ENCODE measurements at places on chromosomes 5 and 9.

GRCh38 chr9:91898451-91899218 is 51.4 kb downstream of the ROR2 start:
- peaks cover 86% of the 10 kb centered on the region for H3K4me1 ChIP-seq
- H3K27me3 ChIP-seq, result no peaks in the 10 kb centered on the region
- H3K4me3 ChIP-seq, result no peak overlapping the region
- DNase-seq, result no peak
- H3K36me3 ChIP-seq, result no peaks in the 10 kb centered on the region
- no peak overlapping the region for H3K27ac ChIP-seq

DNA sequence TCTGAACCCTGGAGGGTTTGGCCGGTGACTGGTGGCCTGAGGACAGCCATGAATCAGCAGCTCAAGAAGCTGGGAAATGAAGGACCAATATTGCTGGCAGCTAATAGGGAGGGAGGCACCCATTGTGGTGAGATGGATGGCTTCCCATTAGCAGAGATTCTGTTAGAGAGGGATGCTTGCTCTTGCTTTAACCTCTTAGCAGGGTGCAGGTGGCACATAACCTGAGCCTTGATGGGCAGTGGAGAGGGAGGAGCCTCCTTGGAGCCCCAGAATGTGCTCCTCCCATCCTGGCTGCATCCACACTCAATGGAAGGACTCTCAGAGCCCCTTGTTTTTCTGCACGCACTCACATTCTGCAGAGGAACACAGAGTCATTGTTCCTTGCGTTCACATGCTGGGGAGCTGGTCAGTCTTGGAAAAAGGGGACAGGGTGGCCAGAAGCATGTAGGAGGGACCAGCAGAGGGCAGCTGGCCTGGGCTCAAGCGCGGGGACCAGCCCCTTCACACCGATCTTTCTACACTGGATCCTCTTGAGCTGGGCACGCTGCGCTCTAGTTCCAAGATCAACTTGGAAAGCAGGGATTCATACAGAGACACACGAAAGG is 161.8 kb downstream of the MED10 start:
- no peak for DNase-seq
- H3K4me1 ChIP-seq, result no peaks in the 10 kb centered on the region
- H3K4me3 ChIP-seq, result no peak overlapping the region
- H3K27ac ChIP-seq, result no peak overlapping the region

- no peaks in the 10 kb centered on the region for H3K27me3 ChIP-seq
- no peak overlapping the region for H3K4me3 ChIP-seq
- H3K27ac ChIP-seq, result no peak overlapping the region
- H3K36me3 ChIP-seq, result no peaks in the 10 kb centered on the region
Observed at GRCh38 chr5:37851305-37851704, 11.5 kb upstream of the GDNF start.

GRCh38 chr5:151239237-151239861 is 13.6 kb upstream of the GM2A start:
- peak overlapping the region; percentile 52 for H3K4me3 ChIP-seq
- H3K27me3 ChIP-seq, result no peaks in the 10 kb centered on the region
- peak overlapping the region; percentile 70 for H3K27ac ChIP-seq
- H3K36me3 ChIP-seq, result no peaks in the 10 kb centered on the region

DNA sequence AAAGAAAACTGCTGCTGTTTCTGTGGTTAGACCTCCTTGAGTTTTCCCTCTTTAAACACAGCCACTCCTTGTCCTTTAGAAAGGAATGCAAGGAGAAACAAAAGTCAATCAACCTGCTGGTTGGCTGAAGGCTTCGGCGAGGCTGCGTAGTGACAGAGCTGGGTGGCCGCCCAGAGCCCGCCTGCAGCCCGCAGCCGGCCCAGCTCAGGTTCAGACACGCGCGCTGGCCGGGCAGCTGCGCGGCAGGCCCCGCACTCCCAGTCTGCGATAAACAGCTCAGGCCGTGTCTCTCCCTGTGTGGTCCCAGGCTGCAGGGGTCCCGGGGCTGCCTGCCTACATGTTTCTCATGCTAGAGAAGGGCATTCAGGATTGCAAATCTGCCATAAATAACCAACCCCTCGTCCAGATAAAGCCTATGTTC is 115.4 kb downstream of the HSD17B3 start:
- DNase-seq, result no peak
- H3K36me3 ChIP-seq, result no peaks in the 10 kb centered on the region
- no peaks in the 10 kb centered on the region for H3K27me3 ChIP-seq
- H3K27ac ChIP-seq, result peak overlapping the region; percentile 56
- peaks cover 18% of the 10 kb centered on the region for H3K4me1 ChIP-seq
- peak overlapping the region; percentile 1 for H3K4me3 ChIP-seq

DNA sequence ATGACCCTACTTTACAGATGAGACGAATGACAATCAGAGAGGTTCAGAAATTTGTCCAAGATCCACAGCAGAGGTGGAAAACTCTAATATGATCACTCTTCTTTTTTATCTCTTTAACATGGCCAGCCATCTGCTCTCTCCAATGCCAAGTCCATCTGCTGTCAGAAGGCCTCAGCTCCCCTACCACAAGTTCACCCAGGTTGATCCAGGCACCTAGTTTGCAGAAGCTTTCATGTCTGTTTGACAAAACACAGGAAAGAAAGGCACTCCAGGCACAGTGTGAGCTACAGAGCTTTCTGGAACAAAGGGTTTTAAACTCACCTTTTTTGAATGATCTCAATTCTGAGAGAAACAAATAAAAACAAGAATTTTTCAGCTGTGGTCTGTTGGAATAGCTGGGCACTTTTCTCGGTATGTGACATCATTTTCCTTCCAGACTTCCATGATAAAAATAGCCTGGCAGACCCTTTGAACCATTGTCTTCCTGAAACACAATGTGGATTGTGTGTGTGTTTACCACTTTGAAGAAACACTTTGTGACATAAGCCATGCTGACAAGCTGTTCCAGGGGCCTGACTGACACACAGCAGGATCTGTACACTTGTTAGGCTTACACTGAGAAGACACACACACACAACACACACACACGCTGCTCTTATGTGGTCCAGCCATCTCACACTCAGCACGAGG is 214.3 kb downstream of the AGTPBP1 start:
- peaks cover 95% of the 10 kb centered on the region for H3K27me3 ChIP-seq
- H3K4me1 ChIP-seq, result peaks cover 9% of the 10 kb centered on the region

- no peak overlapping the region for H3K4me3 ChIP-seq
- no peak for DNase-seq
- peaks cover 6% of the 10 kb centered on the region for H3K4me1 ChIP-seq
- H3K36me3 ChIP-seq, result no peaks in the 10 kb centered on the region
- H3K27me3 ChIP-seq, result no peaks in the 10 kb centered on the region
Observed at GRCh38 chr9:75996726-75997125, 106.3 kb downstream of the PCSK5 start.

GRCh38 chr9:93574900-93575795 is 1.2 kb upstream of the PHF2 start:
- H3K4me3 ChIP-seq, result peak overlapping the region; percentile 93
- DNase-seq, result no peak
- H3K27me3 ChIP-seq, result no peaks in the 10 kb centered on the region
- peaks cover 29% of the 10 kb centered on the region for H3K4me1 ChIP-seq
- H3K27ac ChIP-seq, result peak overlapping the region; percentile 94

- no peak for DNase-seq
- no peaks in the 10 kb centered on the region for H3K36me3 ChIP-seq
- H3K27me3 ChIP-seq, result no peaks in the 10 kb centered on the region
- H3K4me3 ChIP-seq, result no peak overlapping the region
- H3K4me1 ChIP-seq, result no peaks in the 10 kb centered on the region
Observed at GRCh38 chr9:19748278-19749126, 40.3 kb downstream of the SLC24A2 start.

DNA sequence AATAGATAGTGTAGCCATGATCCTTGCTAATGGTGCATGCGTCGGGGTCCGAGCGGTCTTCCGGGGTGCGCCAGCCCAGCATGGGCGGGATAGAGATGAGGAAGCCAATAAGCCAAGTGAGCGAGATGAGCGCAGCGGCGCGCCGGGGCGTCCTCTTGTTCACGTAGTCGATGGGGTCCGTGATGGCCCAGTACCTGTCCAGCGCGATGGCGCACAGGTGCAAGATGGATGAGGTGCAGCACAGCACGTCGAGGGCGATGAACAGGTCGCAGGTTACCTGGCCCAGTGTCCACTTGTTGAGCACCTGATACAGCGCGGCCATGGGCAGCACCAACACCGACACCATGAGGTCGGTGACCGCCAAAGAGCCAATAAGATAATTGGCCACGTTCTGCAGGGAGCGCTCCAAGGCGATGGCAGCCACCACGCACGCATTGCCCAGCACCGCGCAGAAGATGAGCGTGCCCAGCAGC is 1.1 kb downstream of the HTR1A start:
- no peak for DNase-seq
- no peaks in the 10 kb centered on the region for H3K36me3 ChIP-seq
- no peak overlapping the region for H3K27ac ChIP-seq
- no peaks in the 10 kb centered on the region for H3K4me1 ChIP-seq

- H3K4me1 ChIP-seq, result peaks cover 27% of the 10 kb centered on the region
- H3K4me3 ChIP-seq, result no peak overlapping the region
- no peaks in the 10 kb centered on the region for H3K36me3 ChIP-seq
- no peak for DNase-seq
- H3K27ac ChIP-seq, result no peak overlapping the region
Observed at GRCh38 chr9:98707166-98708102, 1.3 kb downstream of the GABBR2 start.

DNA sequence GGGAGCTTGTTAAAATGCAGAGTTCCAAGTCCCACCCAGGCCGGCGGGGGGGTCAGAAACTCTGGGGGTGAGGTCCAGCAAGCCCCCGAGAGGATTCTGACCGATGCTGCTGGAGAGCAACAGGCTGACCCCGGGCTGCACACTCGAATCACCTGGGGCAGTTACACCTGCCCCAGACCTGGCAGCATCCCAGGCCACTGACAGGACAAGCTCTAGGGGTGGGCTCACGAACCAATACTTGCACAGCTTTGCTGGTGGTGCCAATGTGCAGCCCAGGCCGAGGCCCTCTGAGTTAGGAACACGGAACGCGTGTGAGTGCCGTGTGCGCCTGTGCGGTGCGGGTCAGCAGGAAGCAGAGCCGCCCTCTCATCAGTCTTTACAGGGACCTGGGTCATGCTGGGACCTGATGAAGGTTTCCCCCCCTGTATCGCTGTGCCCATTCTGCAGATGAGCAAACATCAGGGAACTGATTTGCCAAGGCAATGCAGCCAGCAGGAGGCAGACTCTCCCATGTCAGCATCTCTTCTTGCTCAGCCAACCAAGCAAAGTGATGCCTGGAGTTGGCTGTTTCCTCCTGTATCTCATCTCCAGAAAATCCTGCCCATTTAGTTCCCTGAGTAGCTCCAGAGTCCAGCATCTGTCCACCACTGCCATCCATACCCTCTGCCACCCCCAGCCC is 16.3 kb downstream of the FAM163B start:
- H3K4me3 ChIP-seq, result no peak overlapping the region
- H3K4me1 ChIP-seq, result no peaks in the 10 kb centered on the region
- H3K36me3 ChIP-seq, result no peaks in the 10 kb centered on the region

DNA sequence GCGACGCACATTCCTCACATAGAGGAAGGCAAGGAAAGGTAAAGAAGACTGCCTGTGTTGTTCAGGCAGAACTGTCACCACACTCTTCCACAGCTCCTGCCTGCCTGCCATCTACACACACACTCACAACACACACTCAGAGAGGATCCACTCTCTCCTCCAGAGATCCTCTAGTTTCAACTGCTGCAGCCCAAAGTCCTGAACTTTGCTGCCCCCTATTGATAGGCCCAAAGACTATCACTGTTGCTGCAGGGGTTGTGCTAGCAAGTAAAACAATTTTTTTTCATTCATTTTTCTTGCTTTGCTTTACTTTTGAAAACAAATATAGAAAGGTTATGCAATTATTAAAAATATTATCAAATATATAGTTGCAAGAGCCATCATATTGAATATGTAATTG is 5.9 kb upstream of the CFAP90 start:
- H3K27ac ChIP-seq, result no peak overlapping the region
- H3K4me3 ChIP-seq, result no peak overlapping the region
- H3K36me3 ChIP-seq, result peaks cover 45% of the 10 kb centered on the region
- no peaks in the 10 kb centered on the region for H3K27me3 ChIP-seq
- no peaks in the 10 kb centered on the region for H3K4me1 ChIP-seq

DNA sequence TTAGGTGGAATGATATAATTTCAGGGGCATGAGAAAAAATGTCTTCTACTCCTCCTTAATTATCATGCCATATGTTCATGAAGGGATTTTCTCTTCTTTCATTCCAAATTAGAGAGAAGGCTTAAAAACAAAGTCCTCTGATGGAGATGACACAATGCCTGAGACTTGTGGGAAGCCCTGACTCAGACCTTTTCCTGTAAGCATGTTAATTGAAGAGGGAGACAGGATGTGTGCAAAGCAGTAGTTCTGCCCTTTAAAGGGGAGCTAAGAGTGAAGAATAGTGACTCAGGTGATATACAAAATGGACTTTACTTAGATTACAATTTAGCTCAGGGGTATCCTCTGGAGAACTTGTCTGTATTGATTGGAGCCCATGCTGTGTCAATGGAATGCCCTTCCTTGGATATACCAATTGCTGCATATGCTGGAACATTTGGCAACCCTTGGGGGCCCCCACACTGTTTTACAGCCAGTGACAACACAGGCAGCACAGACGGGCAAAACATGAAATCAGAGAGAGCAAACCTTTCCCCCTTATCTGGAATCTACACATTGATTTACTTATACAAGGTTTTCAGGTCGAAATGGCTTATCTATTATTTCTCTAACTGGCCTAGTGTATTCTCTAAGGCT is 81.3 kb downstream of the IZUMO3 start:
- no peak for DNase-seq
- no peak overlapping the region for H3K27ac ChIP-seq
- no peaks in the 10 kb centered on the region for H3K27me3 ChIP-seq
- no peak overlapping the region for H3K4me3 ChIP-seq

DNA sequence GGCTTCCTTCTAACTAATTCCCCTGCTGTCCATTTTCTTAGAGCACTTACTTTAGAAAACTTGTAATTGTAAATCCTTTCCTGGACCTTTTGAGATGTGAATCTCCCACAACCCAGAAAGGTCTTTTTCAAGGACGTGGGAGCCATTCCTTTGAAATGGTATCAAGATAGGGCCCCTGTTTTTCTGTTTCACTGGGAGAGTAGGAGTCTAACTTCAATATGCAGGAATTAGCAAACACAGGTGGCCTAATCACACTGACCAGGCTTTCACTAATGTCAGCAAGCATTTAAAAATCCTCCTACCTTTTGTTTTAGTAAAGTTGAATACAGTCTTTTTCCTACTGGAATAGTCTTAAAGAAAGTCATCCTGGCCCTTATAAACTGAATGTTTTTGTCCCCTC is 558.3 kb downstream of the PTPRD start:
- no peak for DNase-seq
- H3K4me3 ChIP-seq, result no peak overlapping the region
- H3K36me3 ChIP-seq, result no peaks in the 10 kb centered on the region
- no peak overlapping the region for H3K27ac ChIP-seq
- peaks cover 12% of the 10 kb centered on the region for H3K4me1 ChIP-seq
- H3K27me3 ChIP-seq, result no peaks in the 10 kb centered on the region

- no peaks in the 10 kb centered on the region for H3K4me1 ChIP-seq
- DNase-seq, result no peak
- H3K27ac ChIP-seq, result no peak overlapping the region
- no peak overlapping the region for H3K4me3 ChIP-seq
Observed at GRCh38 chr5:137727623-137728022, 8.3 kb downstream of the KLHL3 start.

GRCh38 chr9:3903906-3904305 is 378.1 kb upstream of the RFX3 start:
- H3K4me3 ChIP-seq, result no peak overlapping the region
- no peaks in the 10 kb centered on the region for H3K36me3 ChIP-seq
- H3K4me1 ChIP-seq, result peaks cover 3% of the 10 kb centered on the region
- no peak overlapping the region for H3K27ac ChIP-seq
- DNase-seq, result no peak
- H3K27me3 ChIP-seq, result no peaks in the 10 kb centered on the region

All from esophagus squamous epithelium (tissue), 5 donors.